Stimulated activated CD4-positive, alpha-beta T cell treated with anti-CD3 and anti-CD28 coated beads, TNF-alpha, amount 100 ng/mL, for 4 hours (primary cell): ENCODE measurements at places on chromosomes 12 and 14.

DNA sequence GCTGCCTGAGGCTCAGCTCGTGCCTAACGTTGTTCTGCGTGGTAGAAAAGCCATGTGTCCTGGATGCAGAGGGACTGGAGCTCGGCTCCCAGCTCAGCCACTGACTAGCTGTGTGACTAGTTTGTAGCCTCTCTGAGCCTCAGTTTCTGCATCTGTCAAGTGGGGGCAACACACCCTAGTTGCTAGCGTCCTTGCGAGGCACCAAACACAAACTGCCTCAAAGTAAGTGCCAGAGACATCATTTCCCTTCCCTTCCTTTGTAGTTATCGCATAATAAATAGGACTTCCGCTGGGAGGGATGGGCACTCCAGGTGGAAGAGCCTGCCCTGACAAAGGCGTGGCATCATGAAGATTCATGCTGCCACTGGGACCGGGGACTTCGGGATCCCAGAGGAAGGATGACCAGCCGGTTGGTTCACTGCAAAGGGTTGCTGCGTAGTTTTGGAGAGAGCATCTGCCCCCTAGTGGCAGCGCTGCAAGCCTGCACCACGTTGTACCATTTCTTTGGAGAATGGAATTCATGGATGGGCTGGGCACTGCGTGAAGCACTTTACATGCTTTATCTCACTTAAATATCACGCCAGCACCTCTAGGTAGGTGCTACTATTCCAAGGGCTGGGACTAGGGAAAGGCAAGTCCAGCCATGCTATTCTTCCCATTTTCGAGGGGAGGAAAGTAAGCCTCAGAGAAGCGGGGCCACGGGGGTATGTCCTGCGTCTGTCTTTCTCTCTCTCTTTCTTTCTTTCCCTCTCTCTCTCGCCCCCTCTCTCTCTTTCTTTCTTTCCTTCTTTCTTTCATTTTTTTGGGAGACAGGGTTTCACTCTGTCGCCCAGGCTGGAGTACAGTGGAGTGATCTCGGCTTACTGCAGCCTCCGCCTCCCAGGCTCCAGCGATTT, 4.6 kb downstream of the CCDC197 start:
- no peak for DNase-seq

DNA sequence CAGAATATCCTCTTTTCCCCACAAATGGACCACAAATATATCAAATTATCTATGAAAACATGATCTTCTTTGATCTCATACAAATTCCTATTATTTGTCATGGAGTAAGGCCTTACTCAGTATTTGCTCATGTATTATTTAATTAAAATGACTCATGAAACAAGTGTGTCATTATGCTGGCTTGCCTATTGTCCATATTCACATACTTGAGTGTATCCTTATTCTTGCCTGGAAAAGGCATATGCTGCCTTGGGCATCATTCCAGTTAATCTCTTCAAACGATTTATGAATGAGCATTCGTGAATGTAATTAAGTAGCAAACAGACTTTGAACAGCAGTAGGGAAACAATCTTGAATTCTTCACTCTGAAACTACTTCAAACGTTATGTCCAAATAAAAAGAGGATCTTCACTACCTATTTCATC, 22.6 kb upstream of the SNRPF start:
- DNase-seq: no peak

DNA sequence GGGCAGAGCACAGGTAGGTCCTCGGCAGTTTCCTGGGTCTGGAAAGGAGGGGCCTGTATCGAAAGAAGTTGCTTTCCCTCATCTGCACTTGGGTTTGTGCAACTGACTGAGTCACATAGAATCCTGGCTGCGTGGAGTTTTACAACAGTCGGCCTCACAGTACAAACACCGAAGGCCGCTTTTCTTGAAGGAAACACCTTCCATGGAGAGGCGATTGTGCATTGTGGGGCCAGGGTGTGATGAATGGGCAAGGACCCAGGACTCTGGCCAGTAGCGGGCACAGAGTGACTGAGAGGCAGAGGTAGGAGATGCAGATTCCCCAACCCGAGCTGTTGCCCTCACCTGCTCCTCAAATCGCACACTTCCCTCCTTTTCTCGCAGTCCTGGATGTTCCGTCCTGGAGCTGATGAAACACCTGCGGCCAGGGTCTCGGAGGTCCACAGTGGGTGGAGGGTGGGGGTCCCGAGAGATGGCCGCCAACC, 7.7 kb downstream of the CCND2 start:
- DNase-seq: no peak

- no peak for DNase-seq
Measured at GRCh38 chr12:41930866-41931437, 213.7 kb downstream of the GXYLT1 start.

- DNase-seq: no peak
Measured at GRCh38 chr12:122793685-122794106, 19.3 kb downstream of the CCDC62 start.

GRCh38 chr12:14356147-14356546, 9.3 kb upstream of the ATF7IP start:
- no peak for DNase-seq

GRCh38 chr12:64099397-64099796, 122.7 kb downstream of the KICS2 start:
- DNase-seq: no peak

DNA sequence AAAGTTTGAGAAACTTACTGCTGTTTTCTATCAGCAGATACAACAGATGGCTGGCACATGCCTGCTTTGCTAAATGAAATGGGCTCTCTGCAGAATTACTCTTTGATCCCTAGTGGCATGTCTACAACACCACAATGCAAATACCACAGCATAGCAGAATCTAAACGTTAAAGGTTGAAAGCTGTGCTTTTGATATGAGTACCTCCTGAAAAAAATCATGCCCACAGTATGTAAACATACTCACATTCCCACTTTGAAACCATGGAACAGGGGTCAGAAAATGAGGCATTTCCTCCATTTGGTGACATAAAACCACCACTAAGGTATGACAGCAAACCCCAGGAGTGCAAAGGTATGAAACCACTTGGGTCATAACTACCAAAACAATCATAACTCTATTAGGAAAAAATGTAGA, 7.5 kb downstream of the WIF1 start:
- DNase-seq: no peak

- no peak for DNase-seq
Measured at GRCh38 chr12:59118356-59118755, 198.1 kb upstream of the LRIG3 start.

DNA sequence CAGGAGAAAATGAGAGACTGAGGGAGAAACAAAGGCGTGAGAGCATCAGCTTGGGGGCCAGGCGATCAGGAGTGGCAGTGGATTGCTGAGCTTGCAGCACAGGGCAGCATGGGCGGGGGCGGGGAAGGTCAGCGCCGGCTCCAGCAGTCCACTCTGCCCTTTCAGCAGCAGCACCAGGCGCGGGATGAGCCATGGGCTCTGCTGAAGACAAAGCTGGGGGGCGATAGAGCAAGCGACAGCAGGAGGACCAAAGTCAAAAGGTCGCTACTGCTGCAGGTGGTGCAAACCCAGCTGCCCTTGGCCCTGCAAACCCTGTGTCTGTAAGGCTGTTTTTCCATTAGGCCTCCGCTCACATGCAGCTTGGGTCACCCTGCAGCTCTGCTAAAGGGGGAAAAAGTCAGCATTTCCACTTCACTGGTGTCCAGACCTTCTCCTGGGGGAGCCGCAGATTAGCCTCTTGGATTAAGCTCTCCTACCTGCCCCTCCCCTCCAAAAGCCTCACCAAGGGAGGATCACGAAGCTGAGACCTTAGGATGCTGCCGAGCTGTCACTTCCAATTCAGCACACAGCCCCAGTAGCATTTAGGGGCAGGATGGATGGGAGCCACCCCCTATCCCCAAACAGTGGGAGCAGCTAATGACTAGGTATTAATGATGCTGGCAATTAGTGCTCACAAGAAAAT, 204.8 kb downstream of the DPF3 start:
- no peak for DNase-seq

DNA sequence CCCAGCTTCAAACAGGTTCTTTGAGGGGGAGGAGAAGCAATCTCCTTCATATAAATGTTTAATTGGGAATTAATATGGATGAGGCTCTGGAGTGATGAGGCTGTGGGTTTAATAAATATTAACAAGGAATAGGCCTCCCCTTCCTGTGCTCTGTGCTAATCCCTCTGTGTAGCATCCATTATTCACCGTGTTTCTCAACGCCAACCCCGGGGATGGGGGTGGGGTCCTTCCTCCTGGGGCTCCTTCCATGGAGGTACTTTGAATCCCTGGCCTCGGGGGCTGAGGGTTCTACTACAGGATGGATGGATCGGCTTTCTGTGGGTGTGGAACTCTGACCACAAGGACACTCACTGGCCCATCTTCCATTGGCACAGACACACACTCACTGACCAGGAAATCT, 34.9 kb upstream of the TMEM179 start:
- no peak for DNase-seq

- no peak for DNase-seq
Measured at GRCh38 chr12:116539361-116539771, 19.8 kb upstream of the MAP1LC3B2 start.

DNA sequence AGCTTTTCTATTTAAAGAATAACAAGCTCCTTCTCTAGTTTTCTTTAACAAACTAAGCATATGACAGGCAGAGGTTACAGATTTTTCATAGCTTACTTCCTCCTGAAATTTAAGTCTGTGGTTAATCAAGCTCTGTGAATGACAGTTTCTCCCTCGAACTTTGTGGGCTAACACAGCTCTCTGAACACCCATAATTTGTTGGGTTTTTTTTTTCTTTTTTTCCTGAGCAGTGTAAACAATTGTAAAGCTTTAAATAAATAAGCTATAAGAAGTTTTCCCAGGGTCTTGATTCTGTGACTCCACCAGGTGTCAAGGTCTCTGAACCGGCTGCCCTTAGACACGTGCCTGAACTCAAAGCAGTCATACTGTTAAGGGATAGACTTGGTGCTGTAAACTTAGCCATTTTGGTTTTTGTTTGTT, 128.1 kb upstream of the AMIGO2 start:
- DNase-seq: no peak

GRCh38 chr14:59331217-59331616, 134.0 kb downstream of the GPR135 start:
- DNase-seq: no peak

- DNase-seq: no peak
Measured at GRCh38 chr12:116637589-116638150, 78.5 kb downstream of the MAP1LC3B2 start.

DNA sequence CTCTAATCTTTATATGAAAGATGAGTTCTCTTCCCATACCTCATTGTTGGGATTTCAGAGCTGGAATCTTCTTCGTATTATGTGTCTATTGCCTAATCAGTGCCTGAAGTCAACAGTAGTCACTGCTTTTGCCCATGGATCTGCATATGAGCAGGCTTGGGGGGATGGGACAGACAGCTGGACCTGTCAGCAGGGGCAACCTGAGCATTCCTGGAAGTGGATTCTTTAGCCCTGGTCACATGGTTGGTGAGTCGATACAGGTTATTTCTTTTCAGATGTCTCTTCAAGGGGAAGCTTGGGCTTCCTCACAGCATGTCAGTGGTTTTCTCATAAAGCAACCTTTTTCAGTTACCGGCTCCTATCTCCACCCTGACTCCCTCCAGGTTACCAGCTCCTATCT, 97.3 kb upstream of the RBM19 start:
- no peak for DNase-seq

DNA sequence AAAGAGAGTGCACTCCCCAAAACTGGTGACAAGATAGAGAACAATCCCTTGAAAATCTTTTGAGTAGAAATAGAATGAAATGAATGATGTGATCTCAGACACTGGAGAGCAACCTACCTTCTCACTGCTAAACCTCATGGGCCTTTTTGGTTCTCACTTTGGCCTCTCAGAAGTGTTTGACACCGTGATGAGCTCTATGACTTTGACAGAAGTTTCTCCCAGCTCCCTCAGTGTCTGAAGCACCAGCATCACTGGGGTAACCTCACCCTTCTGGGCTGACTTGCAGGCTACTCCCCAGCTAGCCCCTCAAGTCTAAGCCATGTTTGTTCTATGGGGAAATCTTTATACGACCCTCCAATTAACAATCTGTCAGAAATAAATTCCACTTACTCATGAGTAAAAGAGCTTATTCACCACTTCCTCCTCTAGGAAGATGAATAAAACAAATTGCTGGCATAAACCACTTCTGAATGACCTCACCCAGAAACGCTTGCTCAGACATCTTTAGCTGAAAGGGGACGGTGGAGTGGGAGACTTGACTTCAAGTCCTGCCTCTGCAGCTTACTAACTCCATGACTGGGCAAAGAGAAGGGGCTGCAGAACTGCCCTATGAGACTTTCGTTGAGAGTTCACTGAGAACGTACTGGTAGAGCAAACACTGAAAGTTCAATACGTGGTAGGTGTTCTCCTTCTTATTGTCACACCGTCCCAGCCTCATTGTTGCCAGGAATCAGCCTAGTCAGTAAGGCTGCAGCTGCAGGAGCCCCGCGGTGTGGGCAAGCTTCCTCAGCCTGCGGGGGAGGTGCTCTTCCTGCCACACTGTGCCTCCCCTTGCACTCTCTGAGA, 46.5 kb downstream of the ST8SIA1 start:
- DNase-seq: no peak

GRCh38 chr12:120696626-120697025, 9.7 kb downstream of the MLEC start:
- DNase-seq: no peak

DNA sequence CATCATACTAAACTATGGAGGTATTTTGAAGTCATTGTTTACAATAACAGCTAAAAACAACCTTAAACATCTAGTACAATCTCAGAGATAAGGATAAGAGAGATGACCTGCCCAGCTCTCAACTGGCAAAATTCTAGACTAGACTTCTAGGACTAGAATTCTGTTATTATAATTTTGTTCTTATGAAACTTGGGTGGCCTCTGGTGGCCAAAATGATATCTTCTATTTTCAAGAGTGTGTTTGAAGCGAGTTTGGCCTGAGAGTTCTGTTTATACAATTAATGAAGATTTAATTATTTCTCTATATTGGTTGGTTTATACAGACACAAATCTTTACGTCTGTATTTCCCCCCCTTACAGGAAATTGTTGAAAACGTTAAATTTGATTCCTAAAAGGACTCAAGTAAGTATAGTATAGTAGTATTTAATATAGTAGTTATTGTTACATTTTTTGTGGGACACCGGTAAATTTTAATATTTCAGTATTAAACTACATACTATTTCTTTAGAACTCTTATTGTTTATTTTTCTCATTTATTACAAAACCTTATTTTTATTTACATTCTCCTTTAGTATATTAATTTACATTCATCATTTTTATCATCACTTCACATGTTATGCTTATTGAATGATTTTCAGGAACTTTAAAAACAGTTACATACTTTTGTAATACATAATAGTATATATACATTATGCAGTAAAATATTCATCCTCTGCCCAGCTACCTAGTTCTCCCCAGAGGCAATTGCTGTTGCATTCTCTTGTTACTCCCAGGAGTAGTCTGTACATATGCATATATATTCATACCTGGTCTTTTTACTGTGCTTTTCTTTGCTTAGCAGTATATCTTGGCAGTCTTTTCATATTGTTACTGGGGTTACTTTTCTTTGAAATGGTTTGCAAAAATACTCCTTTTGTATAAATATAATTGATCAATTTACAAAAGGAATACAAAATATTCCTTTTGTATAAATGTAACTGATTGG, 6.6 kb downstream of the PPHLN1 start:
- no peak for DNase-seq
